GOT3 (cell line): ENCODE measurements at places on chromosomes 12 and 14.

DNA sequence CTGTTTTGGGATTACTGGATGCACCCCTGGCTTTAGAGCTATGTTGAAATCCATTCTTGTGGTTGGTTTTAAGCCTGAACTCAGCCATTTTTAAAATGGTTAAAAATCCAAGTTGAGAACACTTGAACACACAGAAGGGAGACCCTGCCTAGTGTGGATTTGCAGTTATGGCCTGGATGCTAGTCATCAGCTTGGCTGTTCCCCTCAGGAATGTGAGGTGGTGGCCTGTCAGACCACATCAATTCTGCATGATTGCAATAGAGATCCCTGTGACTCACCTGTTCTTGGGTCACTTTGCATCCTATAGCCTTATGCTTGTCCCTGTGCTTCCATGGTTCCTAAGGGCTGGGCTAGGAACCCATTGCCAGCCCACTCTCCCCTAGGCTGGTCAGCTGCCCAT, 454.1 kb downstream of the ATP23 start:
- no peak for DNase-seq

- DNase-seq: no peak
These were observed 54.4 kb upstream of the BICD1 start for GRCh38 chr12:32052212-32052713.

DNA sequence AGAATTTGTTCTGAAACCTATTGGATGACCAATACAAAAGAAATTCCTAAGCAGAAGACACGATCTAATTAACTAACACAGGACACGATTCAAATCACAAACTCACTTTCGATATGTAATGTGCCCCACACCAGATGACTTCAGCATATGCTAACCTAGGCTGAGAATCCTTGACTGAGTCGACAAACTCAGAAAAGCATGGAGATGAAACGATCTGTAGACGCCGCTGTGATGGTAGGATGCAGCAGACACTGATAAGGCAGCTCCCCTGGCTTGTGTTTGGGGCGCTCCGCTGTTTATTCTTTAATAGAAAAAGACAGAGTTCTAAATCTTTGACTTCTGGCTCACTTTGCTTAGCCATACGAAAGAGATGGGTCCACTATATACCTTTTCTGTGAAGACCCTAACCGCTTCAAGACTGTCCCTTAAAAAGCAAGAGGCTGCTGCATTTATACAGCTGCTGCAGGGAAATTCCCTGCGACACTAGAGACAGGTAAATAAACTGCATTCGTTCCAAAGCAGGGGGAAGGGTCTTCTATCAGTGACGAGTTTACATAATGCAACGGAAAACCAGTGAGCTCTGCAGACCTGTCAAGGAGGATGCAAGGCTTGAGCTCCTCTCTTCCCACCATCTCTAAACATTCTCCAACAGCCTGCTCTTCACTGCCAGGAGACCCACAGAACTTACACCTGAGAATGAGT, 929 bp downstream of the CHD8 start:
- no peak for DNase-seq

- no peak for DNase-seq
These were observed 129.8 kb downstream of the PIK3C2G start for GRCh38 chr12:18391151-18391550.

GRCh38 chr12:133130808-133131128, 341 bp downstream of the ZNF10 start:
- no peak for DNase-seq

- no peak for DNase-seq
These were observed 149.7 kb downstream of the ZNF664 start for GRCh38 chr12:124122722-124123121.

DNA sequence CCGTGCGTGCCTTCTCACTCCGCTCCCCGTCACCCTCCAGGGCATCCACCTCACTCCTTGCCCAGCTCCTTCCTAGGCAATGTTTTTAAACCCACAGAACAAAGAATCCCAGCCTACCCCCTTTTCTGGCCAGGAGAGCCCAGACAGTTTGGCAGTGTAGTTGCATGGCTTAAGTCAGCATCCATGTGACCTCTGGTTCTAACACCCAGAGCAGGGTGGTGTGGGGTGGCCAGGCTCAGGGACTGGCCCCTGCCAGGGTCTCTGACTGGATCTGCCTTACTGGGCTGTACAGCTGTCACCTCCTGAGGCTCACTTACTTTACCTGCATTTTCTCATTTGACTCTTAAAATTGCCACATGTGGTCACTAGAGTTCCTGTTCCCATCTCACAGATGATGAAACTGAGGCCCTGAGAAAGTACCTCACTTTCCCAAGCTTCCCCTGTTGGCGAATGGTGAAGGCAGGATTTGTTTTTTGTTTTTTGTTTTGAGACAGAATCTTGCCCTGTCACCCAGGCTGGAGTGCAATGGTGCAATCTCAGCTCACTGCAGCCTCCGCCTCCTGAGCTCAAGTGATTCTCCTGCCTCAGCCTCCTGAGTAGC, 18.3 kb downstream of the SDS start:
- DNase-seq: no peak

DNA sequence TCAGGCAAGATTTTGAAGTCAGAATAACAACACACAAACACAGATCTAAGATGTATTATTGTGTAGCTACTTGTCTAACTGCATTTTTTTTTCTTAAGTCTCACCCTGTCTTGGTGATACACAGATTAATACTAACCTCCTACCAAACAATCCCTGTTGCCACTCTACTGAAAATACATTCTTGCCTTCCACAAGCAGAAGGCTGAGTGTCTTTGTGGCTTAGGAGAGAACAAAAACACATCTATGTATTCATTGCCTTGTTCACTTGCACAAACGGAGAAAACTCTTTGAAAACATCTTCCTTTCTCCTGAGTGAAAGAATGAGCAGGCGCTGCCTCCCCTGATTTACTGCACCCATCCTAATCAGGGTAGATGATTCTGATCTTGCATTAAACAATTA, 642.2 kb downstream of the DIO2 start:
- no peak for DNase-seq

- no peak for DNase-seq
These were observed 23.3 kb downstream of the LMNTD1 start for GRCh38 chr12:25529738-25530137.

GRCh38 chr14:24252289-24253124, 10.1 kb upstream of the TINF2 start:
- no peak for DNase-seq

- no peak for DNase-seq
These were observed 191.4 kb downstream of the KITLG start for GRCh38 chr12:88388566-88389540.

DNA sequence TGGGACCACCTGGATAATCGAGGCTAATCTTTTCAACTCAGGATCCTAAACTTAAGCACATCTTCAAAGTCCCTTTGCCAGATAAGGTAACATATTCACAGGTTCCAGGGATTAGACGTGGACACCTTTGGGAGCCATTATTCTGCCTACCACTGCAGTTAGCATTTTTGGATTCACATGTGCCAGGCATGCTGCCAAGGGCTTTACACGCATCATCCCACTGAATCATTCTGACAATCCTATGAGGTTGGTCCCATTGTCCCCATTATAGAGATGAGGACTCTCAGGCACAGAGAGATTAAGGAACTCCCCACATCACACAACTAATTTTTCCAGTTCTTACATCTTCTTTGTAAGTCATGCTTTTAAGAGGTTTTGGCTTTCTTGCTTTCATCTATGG, 34.5 kb downstream of the RTN1 start:
- no peak for DNase-seq

GRCh38 chr12:89472508-89472907, 52.1 kb downstream of the GALNT4 start:
- DNase-seq: no peak

GRCh38 chr12:50070314-50071060, 13.1 kb downstream of the ASIC1 start:
- DNase-seq: peak; percentile 15

GRCh38 chr12:1174659-1175058, 183.6 kb downstream of the ERC1 start:
- no peak for DNase-seq

DNA sequence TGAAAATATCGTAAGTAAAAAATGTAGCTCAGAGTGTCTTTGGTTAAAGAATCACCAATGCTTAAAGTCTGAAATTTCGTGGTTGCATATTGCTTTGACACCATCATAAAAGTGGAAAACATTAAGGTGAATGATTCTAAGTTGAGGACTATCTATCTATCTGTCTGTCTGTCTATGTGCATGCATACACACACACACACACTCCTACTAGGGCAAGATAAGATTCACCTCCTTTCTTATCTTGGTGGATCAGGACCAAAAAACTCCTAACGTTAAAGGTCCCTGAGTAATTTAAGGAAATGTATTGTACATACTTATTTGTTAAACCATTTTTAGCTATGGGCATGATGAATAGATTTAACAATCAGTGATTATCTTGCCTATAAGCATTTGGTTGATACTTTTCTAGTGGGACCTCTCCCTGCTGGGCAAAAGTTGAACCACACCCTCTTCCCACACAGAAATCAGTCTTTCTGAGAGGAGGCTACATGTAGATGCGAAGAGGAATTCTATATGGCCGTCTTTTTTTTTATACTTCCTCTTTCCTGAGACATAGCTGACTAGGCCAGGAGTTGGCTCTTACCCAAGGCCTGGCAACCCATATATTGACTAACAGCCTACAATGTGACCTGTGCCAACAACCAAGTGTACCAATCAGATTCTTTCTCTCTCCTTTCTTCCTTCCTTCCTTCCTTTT, 19.3 kb upstream of the LLPH start:
- no peak for DNase-seq

DNA sequence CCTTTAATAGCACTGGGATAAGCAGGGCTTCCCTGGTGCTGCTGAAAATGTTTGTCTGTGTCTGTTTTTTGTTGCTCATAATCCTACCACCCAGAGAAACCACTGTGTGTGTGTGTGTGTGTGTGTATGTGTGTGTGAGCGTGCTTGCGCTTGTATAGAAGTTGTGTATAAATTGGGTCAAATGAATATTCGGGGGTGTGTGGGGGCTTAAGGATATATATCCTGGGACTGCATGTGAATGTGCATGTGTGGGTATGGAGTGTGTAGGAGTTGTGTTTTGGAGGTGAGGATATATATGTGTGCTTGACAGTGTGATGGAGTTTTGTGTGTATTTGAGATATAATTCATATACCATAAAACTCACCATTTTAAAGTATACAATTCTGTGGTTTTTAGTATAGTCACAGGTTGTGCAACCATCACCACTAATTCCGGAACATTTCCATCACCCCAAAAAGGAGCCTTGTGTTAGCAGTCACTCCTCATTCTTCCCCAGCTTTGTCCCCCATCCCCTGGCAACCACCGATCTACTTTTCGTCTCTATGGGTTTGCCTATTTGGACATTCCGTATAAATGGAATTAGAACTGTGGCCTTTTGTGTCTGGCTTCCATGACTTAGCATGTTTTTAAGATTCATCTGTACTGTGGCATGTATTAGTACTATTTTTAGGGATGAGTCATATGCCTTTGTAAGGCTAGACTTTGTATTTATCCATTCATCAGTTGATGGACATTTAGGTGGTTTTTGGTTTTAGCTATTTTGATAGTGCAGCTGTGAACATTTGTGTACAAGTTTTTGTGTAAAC, 25.6 kb downstream of the TCTN1 start:
- DNase-seq: no peak

DNA sequence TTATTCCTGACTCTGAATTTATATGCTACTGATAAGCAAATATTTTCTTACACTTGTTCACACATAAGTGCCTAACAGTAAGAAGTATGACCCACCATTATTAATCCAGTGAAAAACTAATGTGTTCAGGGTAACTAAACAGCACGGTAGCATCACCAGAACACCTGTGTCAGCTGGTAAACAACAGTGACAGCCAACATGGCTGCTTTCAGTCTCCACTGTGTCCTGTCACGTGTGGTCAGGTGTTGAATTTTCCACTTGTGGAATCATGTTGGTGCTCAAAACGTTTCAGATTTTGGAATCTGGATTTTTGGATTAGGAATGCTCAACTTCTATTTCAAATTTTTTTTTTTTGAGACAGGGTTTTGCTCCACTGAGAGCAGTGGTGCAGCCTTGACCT, 14.3 kb upstream of the ATP23 start:
- DNase-seq: no peak

DNA sequence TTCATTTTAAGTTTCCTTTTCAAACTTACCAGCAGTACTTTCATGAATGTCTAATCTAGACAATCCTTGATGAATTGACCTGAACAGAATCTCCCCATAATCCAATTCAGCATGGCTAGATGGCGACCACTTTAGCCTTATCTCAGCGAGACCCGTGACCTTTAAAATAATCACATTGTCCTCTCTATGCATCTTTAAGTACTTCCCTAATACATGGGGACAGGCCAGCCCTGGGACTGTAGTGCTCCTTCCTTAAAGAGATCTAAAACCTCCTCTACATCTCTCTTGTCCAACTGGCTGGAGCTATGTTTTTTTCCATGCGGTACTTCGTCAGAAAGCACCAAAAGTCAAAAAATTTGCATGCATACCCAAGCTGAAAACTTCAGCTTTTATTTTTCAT, 746.0 kb downstream of the VRK1 start:
- DNase-seq: no peak

DNA sequence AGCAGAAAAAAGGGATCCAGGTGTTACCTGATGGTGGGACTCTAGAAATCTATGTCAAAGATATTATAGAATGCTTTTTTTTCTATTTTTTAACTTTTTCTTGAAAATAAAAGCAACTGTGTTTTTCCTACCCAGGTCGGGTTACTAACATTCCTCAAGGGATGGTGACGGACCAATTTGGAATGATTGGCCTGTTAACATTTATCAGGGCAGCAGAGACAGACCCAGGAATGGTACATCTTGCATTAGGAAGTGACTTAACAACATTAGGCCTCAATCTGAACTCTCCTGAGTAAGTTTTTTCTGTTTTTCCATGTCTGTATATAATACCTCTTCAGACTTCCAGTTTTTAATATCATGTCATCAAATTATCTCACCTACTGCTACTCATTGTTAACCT, 27.6 kb upstream of the KCNMB4 start:
- DNase-seq: no peak

- DNase-seq: no peak
These were observed 16.4 kb upstream of the PLEKHH1 start for GRCh38 chr14:67516676-67517075.

DNA sequence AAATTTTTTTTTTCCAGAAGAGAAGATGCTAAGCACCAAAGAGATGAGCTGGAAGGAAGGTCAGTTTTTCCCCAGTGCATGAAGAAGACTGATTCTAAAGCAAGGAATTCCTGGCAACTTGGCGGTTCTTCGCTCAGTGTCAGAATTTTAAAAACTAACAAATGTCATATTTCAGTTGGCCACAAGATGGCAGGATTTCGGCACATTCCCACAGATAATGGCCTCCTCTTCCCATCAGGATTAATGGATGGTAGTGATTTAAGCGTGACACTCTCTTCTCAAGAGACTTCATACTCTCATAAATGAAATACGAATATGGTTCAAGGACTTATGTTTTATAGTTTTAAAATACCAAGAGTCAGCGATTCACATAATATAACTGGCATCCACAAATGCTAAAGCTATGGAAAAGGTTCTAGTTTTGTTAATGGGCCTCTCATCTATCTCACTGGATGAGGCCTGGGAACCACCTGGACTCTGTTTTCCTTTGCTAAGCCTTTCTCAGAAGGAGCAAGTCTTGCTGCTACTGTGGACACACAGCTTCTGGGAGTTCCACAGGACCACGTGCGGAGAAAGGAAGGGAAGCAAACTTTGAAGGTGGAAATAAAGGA, 46.1 kb upstream of the PTPRO start:
- DNase-seq: no peak
